Activated CD8-positive, alpha-beta T cell treated with anti-CD3 and anti-CD28 coated beads for 36 hours (primary cell): ENCODE measurements at places on chromosomes 12 and 14. TPM values are rescaled to one million over a fixed set of nuclear protein-coding genes. Genes with fewer than 3 reads are reported as not detected.

KRT75 gene
- not detected for total RNA-seq

RAPGEF3 gene
- 0.58 TPM for total RNA-seq

PPM1H gene
- 0.07 TPM for total RNA-seq

IL31 gene
- total RNA-seq, result not detected

NOVA1 gene
- total RNA-seq, result not detected

GRCh38 chr14:55301437-55302121 lies 30.4 kb downstream of the FBXO34 start:
- H3K36me3 ChIP-seq, result peaks cover 15% of the 10 kb centered on the region
- peaks cover 55% of the 10 kb centered on the region for H3K4me1 ChIP-seq
- H3K27ac ChIP-seq, result peak overlapping the region; percentile 29
- no peak overlapping the region for H3K4me3 ChIP-seq

DNA sequence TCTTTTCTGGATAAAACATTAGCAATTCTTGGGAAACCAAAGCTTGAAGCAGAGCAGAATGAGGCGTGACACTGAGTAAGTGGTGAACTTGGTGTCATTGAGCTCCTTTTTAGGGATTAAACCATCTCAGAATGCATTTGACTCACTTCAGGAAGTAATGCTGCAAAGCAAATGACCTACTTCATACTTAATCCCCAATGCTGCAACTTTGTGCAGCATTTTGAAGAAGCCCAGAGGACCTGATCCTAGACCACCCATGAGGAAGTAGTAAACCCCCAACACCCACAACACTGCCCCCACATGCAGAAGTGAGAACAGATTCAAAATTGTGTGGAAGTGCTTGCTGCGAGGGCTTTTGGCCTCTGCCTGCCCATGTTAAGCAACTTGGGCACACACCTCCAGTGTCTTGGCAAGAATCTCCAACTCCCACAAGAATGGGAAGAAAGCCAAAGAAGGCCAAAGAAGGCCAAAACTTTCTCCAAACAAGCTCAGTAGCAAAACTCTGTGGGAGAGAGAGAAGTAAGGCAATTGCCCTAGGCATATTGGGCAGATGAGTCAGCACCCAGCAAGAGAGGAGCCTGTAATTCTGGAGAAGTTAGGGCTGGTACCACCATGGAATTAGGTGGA lies 69.2 kb upstream of the ETV6 start:
- no peak for DNase-seq
- peaks cover 13% of the 10 kb centered on the region for H3K4me1 ChIP-seq
- peaks cover 6% of the 10 kb centered on the region for H3K27me3 ChIP-seq
- H3K4me3 ChIP-seq, result no peak overlapping the region
- H3K27ac ChIP-seq, result no peak overlapping the region
- H3K36me3 ChIP-seq, result no peaks in the 10 kb centered on the region

DNA sequence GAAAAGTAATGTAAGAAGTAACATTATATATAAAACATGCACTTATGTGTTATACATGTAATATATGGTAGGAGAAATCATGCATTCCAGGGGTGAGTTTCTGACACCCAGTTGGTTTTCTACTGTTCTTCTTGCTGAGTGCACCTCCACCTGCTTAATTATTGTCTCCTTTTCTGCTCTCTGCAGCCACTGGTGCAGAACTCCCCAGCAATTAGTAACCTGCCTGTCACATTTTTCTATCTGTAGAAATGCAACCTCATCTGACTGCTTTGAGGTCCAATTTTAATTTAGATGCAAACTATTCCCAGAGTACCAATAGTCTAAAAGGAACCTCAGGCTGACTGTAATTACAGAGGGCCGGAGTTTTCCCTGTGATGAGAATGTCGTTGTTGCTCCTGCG lies 842.1 kb downstream of the AACS start:
- no peak overlapping the region for H3K27ac ChIP-seq
- H3K36me3 ChIP-seq, result no peaks in the 10 kb centered on the region
- H3K4me3 ChIP-seq, result no peak overlapping the region

DNA sequence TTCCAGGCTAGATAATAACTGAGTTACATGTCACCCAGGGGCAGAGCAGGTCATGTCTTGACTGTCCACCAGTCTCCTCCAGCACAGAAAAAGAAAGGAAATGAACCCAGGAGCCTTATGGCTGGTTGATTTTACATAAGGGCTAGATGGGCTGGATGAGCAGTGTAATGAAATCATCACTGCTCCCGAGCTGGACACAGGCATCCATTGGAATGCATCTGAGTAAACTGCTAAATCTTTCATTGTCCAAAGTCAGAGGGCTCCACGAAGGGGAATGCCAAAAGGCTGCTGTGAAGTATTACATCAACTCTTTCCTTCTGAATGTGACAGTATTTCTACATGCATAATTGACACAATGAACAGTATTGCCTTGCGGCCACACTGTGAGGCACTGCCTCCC lies 30.1 kb upstream of the TSPAN11 start:
- no peaks in the 10 kb centered on the region for H3K4me1 ChIP-seq
- H3K27me3 ChIP-seq, result peaks cover 19% of the 10 kb centered on the region
- DNase-seq, result no peak
- H3K36me3 ChIP-seq, result no peaks in the 10 kb centered on the region

DNA sequence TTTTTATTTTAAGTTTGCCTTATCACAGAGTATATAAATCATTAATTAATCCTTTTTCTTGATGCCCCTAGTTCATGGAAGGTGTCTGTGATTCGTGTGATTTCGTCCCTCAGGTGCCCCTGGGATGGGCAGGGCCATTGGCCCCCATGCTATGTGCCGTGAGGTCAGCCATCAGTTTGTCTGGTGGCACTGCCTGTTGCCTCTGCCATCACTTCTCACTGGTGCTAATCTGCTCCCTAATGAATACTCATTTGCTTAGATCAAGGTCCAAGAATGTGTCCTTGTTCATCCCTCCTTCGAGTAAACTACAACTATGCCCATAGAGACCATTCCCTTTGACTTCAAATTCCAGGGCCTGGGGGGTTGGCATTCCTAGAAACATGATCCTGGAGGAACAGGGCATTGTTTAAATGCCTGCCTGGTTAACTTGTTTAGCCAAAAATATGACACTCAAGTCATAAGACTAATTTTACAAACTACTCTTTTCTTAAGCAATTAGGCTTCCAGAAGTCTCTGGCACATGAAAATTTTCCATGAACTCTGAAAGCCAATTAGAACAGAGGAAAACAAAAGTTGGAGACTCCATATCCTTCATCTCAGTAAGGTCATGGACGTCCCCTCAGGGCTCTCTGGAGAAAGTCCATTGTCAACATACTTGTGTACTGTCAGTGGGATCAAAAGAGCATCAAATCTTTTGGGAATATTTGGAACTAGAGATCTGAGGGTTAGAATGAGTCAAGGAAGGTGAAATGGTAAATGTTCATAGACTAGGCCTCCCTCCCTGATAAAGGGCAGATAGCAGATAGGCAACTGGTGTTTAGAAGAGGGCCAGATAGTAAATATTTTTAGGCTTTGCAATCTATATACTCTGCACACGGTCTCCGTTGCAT lies 90.9 kb upstream of the PLXNC1 start:
- H3K4me3 ChIP-seq, result no peak overlapping the region
- H3K27ac ChIP-seq, result no peak overlapping the region
- DNase-seq, result no peak
- H3K27me3 ChIP-seq, result no peaks in the 10 kb centered on the region
- H3K36me3 ChIP-seq, result no peaks in the 10 kb centered on the region

GRCh38 chr14:77006132-77006531 lies 22.4 kb downstream of the IRF2BPL start:
- H3K27me3 ChIP-seq, result peaks cover 1% of the 10 kb centered on the region
- H3K4me3 ChIP-seq, result no peak overlapping the region
- no peak overlapping the region for H3K27ac ChIP-seq
- no peaks in the 10 kb centered on the region for H3K36me3 ChIP-seq
- peaks cover 6% of the 10 kb centered on the region for H3K4me1 ChIP-seq

- H3K27me3 ChIP-seq, result no peaks in the 10 kb centered on the region
- H3K4me3 ChIP-seq, result no peak overlapping the region
- DNase-seq, result no peak
- H3K27ac ChIP-seq, result no peak overlapping the region
- peaks cover 5% of the 10 kb centered on the region for H3K36me3 ChIP-seq
- H3K4me1 ChIP-seq, result no peaks in the 10 kb centered on the region
Observed at GRCh38 chr12:44088647-44089046, 252.8 kb downstream of the TMEM117 start.

DNA sequence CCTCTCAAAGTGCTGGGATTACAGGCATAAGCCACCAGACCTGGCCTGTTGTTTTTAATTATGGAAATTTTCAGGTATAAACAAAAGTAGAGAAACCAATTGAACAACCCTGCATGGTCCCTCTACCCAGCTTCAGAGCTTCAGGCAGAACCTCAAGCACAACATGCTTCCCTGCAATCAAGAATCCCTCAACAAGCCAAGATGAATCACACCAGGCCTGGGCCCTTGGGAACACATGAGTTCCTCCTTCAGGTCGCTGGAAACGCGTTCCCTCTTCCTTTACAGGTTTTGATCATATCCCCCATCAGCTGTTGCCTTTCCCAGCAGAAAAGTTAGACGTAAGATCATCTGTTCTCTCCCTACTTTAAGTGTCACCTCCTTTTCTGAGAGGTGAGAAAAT lies 20.5 kb upstream of the CORO1C start:
- H3K27me3 ChIP-seq, result no peaks in the 10 kb centered on the region
- no peak overlapping the region for H3K4me3 ChIP-seq
- no peak overlapping the region for H3K27ac ChIP-seq
- no peaks in the 10 kb centered on the region for H3K4me1 ChIP-seq

DNA sequence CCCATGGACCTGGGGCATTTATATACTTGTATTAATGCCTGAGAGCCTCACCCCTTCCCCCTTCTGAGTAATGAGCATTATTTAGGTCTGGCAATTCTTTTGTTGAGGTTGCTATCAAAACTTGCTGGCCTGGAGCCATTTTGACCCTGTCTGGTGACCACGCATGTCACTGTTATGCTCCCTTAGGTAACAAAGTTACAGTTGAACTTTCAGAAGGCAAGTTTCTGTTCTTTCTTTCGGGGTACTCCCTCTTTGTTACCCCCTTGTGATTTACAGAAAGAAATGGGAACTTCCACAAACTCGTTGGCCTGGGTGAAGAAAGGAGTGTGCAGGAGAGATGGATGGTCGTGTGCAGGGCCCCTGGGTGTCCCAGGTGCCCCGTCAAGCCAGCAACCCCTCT lies 305.4 kb downstream of the DPF3 start:
- H3K27me3 ChIP-seq, result peaks cover 21% of the 10 kb centered on the region
- no peak for DNase-seq
- H3K36me3 ChIP-seq, result no peaks in the 10 kb centered on the region
- no peak overlapping the region for H3K27ac ChIP-seq

DNA sequence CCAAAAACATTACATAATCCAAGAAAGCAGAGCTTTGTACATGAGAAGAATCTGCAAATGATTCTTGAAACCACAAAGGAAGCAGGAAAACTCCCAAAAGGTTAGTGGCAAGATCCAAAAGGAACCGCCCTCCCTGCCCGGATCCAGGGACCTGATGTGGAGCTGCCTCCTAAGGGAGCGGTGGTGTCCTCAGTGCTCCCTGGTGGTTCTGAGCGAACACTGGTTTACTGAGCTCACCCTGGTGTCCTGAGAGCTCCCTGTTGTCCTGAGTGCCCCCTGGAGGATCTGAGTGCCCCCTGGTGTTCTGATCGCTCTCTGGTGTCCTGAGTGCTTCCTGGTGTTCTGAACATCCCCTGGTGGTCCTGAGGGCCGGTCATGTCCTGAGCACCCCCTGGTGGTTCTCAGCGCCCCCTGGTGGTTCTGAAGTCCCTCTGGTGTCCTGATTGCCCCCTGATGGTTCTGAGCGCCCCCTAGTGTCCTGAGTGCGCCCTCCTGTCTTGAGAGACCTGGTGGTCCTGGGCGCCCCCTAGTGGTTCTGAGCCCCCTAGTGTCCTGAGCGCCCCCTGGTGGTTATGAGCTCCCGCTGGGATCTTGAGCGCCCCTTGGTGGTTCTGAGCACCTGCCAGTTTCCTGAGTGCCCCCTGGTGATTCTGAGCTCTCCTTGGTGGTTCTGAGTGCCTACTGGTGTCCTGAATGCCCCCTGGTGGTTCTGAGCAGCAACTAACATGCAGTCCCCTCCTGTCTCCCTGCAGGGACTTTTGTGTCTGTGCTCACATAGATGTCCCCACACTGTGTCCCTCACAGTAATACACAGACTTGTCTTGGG lies 891.1 kb downstream of the TMEM121 start:
- no peak overlapping the region for H3K27ac ChIP-seq
- no peaks in the 10 kb centered on the region for H3K36me3 ChIP-seq
- peak; percentile 100 for DNase-seq
- H3K27me3 ChIP-seq, result peaks cover 2% of the 10 kb centered on the region
- no peaks in the 10 kb centered on the region for H3K4me1 ChIP-seq

DNA sequence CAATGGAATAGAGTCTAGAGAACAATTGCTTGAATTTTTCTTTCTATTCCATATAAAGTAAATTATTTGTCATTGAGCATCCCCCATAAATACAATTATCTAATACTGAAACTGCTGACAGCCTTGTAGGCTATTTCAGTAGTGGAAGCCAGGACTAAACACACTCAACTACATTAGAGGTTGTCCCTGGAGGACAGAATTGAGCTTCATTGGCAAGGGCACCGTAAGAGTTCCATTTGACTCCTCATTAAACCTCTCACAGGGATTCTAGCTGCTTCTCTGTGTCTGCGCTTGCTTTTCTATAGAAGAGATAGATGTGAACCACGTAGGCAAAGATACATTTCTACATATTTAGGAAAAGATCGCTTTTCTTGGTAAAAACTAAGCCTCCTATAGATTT lies 3.5 kb upstream of the PTPRO start:
- no peak overlapping the region for H3K27ac ChIP-seq
- H3K4me3 ChIP-seq, result no peak overlapping the region
- no peak for DNase-seq
- peaks cover 3% of the 10 kb centered on the region for H3K4me1 ChIP-seq
- H3K36me3 ChIP-seq, result no peaks in the 10 kb centered on the region

DNA sequence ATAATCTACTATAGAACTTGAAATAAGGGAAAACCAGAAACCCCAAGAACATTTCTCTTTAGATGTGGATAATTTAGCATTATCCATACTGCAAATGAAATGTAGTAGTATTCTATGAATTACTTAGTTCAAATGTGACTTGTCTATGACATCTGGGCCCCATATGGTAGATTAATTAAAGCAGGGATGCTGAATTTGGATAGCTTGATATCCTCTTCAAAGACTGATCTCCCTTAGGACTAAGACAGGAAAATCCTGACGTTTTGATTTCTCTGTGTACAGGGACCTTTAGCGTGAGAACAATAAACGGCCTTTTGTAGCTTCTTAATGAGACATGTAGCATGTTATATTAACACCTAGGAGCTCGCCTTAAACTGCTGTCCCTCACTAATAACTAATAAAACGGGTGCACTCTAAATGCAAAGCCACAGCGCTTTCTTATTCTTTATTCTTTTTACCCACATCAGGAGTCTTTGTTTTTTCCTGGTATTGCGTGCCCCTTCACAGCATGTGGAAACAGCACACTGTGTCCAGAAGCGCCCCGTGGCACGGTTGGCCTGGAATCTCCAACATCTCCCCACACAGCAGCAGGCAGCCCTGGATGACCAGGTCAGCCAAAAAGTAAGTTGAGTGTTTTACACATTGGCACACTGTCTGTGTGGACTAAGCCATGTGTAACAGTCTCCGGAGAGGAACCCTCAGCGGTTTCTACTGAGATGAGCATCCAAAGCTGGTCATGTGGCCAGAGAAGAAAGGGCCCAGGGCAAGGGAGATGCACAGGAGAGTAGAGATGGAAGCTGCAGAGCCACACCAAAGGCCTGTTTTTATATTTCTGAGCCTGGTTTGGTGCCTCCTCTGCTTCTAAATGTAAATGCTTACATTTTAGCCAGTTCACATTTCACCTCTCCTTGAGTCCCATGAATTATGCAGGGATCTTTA lies 93.1 kb downstream of the SRGAP1 start:
- no peak overlapping the region for H3K27ac ChIP-seq
- H3K4me1 ChIP-seq, result no peaks in the 10 kb centered on the region
- no peaks in the 10 kb centered on the region for H3K36me3 ChIP-seq
- peaks cover 2% of the 10 kb centered on the region for H3K27me3 ChIP-seq
- DNase-seq, result no peak
